CD4-positive, alpha-beta T cell treated with Interleukin-1 beta for 1 hour (primary cell): ENCODE measurements at places on chromosomes 12 and 14.

GRCh38 chr14:68349900-68350629, 442.8 kb downstream of the ZFP36L1 start:
- no peak for DNase-seq

GRCh38 chr12:110366321-110367142, 37.0 kb downstream of the ANAPC7 start:
- no peak for DNase-seq

DNA sequence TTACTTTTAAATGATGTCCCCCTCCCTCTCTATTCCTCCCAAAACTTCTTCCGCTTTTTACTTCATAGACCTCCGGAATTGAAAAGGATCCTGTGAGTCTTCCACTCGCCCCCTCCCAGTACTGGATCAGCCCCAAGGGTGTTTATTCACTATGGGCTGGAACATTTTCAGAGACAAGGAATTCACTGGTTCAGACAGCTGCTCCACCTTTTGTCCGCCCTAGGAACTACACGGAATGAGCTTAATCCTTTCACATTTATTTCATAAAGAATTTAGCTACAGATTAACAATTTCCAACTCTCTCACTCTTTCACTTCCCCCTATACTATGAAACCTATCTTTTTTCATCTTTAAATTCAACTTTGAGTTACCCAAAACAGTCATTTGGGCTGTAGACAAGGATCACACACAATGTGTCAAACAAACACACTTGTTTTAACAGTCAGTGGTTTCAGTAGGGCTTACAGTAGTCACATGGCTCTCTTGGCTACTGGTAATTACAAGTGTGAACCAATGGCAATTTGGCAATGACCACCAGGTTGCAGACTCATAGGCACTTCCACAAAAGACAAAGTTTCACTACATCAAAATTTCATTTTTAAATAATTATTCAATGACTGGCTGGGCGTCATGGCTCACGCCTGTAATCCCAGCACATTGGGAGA, 20.6 kb downstream of the CNIH1 start:
- no peak for DNase-seq

DNA sequence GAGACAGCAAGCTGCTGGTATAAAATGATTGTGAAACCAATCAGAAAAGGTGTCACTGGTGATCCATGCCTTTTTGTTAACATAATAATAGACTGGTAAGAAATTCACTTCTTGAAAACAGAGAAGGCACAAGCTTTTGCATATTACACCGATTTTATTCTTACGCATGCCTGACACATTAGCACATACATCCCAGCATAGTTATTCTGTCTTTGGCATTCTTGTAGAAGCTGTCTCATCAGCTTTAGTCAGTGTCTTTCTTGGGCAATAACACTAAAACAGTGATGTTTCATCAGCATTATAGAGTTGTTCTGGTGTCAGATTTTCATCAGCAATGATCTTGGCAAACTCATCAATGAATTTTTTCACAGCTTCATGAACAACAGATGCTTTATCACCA, 283.4 kb upstream of the TMTC1 start:
- no peak for DNase-seq

DNA sequence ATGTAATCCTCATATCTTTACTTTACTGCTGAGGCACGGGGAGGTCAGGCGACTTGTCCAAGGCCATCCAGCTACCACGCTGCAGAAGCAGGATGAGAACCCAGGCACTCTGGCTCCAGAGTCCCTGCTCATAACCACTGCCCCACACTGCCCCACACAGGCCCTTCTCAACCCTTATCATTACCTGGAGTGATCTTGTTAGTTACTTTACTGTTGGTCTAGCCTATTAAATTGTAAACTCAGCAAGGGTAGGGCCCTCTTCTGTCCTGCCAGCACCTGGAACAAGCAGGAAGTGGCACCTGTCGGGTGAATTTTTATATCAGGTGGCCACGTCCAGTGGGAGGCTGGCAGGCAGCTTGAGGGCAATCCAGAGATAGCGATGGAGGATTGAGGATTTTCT, 12.2 kb downstream of the FAIM2 start:
- no peak for DNase-seq

DNA sequence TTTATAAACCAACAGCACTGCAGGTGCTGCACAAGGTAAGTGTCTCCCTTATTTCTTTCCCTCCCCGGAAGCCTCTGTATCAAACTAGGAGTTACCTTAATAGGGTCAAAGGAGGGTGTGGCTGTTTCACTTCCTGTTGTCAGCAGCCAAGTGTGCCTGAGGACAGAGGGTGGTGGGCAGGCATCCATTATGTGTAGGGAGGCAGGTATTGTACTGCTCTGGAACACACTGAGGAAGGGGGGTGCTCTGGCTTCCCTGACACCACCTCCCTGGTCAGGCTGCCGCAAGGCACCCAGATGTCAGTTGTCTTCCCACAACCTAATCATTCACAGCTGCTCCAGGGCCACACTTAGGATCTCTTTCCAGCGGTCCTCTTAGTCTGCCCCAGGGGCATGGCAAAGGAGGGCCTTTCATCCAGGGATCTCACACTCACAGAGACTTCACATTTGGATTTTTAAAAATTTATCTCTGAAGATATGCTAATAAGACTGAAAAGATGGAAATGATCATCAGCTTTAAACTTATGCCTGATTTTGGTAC, 132.0 kb upstream of the ARHGAP5 start:
- peak; percentile 31 for DNase-seq

DNA sequence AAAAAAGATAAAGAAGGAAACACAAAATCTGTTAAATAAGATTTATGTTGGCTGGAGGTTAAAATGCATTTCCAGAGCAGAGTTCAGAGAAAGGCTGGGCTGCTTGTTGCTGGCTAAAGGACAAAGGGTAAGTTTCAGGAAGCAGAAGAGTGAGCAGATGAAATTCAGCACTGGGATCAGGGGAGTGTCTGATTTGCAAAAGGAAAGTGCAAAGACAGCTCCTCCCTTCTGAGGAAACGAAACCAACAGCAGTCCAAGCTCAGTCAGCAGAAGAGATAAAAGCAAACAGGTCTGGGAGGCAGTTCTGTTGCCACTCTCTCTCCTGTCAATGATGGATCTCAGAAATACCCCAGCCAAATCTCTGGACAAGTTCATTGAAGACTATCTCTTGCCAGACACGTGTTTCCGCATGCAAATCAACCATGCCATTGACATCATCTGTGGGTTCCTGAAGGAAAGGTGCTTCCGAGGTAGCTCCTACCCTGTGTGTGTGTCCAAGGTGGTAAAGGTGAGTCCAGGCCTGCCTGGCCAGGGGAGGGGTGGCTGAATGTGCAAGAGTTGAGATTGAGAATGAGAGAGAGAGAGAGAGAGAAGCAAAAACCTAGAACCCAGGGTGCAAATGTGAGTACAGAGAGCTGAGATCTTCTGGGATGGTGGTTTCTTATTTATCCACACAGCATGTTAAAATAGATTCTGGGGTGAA, at the start of gene OAS1:
TSS of gene OAS1 (plus strand) at position 251 of the 703 bp plus-strand sequence. CDS start at position 329, 78 bp downstream.
- peak; percentile 23 for DNase-seq

- DNase-seq, result no peak
Observed at GRCh38 chr14:32080001-32080510, 3.0 kb downstream of the ARHGAP5 start.
